ENCODE measurements at places on chromosomes 4 and X.
A peak's percentile ranks its signal among the peaks of the same experiment; 100 is the strongest.

DNA sequence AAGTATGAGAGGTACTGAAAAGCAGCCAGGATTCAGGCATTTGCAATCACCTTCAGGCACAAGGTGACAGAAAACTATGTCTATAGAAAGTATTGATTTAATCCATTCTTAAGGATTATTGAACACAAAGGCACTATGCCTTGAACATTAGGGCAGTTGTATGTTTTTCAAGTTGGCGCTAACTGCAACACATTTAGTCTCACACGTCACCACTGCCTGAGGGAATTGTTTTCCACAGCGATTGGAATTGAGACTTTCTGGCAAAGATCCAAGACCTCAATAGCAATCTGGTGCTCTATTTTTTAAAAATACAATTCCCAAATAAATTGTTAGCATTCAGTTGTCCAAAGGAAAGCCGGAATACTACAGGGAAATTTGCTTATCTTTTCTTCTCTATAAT is 52.7 kb upstream of the FTHL17 start:
- DNase-seq: no peak

DNA sequence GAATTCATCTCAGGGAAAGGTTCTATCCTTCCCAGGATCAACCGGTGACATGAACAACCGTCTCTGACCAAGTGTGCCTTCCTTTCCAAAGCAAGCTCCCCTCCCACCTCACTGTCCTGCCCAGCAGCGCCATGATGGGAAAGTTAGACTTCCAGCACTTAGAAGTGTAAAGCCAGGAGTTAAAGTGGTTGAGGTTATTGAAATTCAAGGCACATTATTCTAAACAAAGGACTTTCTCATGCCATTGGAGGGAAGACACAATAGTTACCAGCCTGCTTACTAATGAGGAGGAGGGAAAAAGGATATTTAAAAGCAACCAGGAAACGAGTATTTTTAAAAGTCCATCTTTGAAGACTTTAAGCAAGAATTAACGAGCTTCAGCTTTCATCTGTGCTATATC is 96.8 kb downstream of the NSUN7 start:
- no peak for DNase-seq

DNA sequence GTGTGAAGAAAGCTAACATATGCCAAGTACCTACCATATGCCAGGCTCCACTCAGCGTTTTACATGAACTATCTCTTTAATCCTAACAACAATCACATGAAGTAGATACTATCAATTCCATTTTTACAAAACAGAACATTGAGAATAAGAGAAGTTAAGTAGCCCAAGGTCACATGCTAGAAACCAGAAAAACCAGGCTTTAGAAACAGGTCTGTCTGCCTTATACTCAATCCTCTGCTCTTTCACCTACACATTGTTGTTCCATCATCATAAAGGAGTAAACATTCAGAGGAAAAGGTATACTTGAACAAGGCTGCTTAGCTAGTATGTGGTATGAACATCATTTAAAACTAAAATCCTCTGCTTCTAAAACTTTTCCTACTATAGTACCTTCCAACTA is 42.1 kb downstream of the WDFY3 start:
- DNase-seq: no peak

GRCh38 chr4:85724791-85725563 is 250.0 kb downstream of the ARHGAP24 start:
- no peak for DNase-seq

GRCh38 chrX:31506360-31506759 is 434.5 kb upstream of the FTHL17 start:
- DNase-seq: no peak

- DNase-seq: no peak
Measured at GRCh38 chrX:23263892-23264291, 70.8 kb upstream of the PTCHD1 start.

DNA sequence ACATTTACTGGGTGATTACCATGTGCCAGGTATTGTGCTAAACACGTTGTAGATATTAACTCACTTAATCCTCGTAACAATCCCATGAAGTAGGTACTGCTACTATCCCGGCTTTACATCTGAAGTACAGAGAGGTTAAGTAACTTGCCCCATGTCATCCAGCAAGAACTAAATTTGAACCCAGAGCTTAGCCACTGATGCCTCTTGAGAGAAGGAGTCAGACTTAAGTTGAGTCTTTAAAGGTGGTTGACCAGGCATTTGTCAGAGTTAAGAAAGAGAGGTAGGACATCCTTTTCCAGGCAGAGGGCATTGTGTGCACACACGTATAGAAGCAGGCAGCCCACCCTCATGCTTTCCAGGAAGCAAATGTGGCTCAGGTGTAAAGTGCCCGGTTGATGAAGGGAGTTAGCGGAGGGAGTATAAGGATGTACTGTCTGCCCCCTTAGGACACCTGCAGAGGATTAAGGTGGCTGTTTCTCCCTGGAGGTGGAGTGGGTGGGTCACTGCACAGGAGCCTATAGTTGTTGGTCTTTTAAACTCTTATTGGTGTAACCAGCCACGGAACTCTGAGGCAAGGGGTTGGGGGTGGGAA is 335 bp upstream of the CD38 start:
- DNase-seq: no peak

DNA sequence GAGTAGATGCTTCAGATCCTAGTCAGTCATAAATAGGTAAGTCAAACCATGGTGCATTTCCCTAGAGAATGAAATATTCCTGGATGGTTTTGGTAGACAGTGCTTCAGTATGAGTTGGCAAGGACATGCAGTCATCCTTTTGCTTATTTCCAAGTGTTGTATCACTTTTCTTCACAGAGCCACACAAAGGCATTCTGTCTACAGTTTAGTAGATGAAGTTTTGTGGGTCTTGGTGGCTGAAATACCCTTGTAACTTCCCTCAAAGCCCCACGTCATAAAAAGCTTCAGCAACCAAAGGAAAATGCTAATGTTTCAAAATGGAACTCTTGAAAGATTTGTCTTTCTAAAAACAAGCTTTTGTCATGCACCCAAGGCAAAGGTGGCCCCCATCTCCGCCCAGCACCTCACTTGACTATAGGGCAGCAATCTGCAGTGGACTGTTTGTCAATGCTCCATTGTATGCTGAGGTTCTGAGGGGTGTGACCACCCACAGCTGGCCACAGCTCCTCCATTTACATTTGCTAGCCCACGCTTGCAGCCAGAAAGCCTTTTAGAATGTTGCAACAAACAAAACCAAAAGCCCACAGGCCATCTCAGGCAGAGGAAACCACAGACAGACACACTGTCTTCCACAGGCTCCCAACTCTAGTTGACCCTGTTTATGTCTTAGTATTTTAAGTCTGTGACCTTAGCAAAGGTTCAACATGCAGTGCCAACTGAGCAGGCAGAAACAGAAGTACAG is 87.1 kb upstream of the FAM9C start:
- DNase-seq: no peak

DNA sequence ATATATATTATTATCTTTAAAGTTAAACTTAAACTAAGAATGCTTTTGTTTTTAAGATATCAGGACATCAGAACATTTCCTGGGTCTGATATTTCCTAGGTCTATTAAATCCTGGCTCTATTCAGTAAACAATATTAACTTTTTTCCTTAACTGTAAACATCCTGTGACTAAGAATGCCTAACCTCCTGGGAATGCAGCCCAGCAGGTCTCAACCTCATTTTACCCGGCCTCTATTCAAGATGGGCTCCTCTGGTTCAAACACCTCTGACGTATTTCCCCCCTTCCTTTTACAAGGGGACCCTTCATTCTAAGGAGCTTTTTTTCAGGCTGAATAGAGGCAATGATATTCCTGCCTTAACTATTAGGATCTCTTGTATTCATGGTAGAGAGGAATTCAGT is 35.8 kb upstream of the DYNLT3 start:
- DNase-seq: no peak

GRCh38 chrX:39442332-39442731 is 641.1 kb downstream of the MID1IP1 start:
- no peak for DNase-seq

GRCh38 chr4:36004204-36004851 is 240.0 kb downstream of the ARAP2 start:
- DNase-seq: no peak

- DNase-seq: no peak
Measured at GRCh38 chr4:147707892-147708672, 23.8 kb upstream of the ARHGAP10 start.

DNA sequence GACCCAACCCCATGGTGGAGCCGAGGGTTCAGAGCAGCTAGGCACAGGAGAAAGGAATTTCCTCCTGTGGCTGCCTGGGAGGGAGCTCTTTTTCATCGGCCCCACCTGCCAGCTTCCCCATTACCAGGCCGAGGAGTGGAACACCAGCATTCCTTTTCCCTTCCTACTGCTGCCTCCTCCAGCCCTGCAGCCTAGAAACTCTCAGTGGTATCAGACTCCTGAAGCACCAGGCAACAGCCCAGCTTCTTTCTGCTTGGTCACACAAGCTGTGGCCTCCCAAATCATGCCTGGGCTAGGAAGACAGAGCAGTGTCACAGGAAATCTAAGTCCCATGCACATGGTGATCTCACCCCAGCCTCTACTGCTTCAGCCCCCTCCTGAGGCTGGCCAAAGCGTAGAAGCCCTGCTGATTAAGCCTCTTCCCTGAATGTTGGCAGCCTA is 30.1 kb downstream of the RTL5 start:
- no peak for DNase-seq

GRCh38 chr4:64781737-64782326 is 372.6 kb upstream of the TECRL start:
- no peak for DNase-seq

DNA sequence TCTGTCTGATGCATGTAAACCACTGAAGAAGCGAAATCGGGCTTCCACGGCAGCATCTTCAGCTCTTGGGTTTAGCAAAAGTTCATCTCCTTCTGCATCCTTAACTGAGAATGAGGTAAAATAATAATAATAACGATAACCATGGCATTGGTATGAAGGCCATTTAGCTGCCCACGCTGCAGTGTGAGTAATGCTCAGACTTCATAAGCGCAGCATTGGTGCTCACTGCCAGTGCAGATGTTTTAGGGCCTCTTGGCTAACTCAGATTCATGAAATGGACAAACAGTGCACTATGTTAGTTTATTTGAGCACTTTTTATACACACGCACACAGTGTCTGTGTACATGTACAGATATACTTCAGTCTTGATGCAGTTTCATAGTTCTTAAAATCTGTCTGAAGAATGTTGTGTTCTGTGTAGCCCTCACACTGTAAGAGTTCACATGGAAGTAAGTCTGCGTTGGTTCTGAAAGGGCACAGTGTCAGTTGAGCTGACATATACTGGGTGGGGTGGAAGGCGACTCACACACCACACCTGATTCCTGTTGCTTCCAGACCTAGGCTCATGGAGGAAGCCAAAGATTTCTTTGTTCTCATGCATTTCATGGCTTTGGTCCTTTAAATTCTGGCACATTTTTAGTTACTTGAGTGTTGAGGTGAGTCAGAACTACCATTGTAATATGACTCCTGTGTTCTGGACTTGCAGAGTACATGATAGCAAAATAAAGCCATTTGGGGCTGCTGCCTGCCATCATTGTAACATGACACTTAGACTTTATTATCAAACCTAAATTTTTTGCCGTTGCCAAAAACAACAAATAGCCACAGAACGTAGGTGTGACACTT is 68.7 kb downstream of the NSD2 start:
- peak; percentile 56 for DNase-seq

- no peak for DNase-seq
Measured at GRCh38 chrX:143648705-143649104, 12.8 kb upstream of the SLITRK4 start.

DNA sequence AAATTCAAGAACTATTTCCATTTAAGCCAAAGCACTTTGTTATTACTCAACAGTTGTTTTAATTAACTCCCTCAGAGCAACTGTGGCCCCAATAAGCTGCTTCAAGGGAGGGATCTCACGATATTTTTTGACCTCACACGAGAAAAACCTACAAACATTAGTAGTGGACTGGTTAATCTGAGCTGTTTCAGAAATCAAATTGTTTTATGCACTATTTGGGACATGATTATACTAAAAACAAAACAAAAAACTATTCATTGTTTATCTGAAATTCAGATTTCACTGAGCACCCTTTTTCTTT is 74.3 kb downstream of the DCHS2 start:
- DNase-seq: no peak

- DNase-seq: peak; percentile 22
Measured at GRCh38 chrX:11239230-11239629, 54.0 kb upstream of the AMELX start.

GRCh38 chr4:8349664-8350236 is 80.2 kb downstream of the HTRA3 start:
- no peak for DNase-seq

GRCh38 chr4:148561467-148561866 is 119.3 kb upstream of the NR3C2 start:
- no peak for DNase-seq

DNA sequence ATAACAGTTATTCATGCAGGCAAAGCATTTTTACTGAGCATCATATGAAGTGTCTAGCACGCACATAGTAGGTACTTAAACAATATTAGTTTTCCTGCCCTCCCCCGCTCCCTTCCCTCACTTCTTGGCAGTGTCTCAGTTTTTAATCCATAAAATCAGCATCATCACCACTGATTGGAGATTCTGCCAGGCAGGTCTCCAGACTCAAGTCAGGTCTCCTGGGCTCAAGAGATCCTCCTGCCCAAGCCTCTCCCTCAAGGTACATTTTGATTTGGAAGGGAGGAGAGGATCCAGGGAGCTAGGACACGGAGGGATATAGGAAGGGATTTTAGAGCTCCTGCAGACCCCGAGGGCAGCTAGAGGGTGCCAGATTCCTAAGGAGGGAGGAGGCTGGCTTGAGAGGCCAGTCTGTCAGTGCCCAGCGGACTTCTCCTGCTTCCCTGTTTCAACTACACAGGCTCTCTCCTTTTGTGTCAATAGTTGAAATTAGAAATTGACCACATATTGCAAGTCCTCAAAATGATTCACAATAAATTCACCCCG is 4.4 kb upstream of the FAT1 start:
- peak; percentile 6 for DNase-seq

GRCh38 chrX:15747626-15748173 is 9.6 kb downstream of the CA5B start:
- no peak for DNase-seq

GRCh38 chr4:12879496-12879895 is 604.6 kb downstream of the RAB28 start:
- DNase-seq: no peak

GRCh38 chrX:97332963-97333362 is 449.3 kb downstream of the RPA4 start:
- no peak for DNase-seq

DNA sequence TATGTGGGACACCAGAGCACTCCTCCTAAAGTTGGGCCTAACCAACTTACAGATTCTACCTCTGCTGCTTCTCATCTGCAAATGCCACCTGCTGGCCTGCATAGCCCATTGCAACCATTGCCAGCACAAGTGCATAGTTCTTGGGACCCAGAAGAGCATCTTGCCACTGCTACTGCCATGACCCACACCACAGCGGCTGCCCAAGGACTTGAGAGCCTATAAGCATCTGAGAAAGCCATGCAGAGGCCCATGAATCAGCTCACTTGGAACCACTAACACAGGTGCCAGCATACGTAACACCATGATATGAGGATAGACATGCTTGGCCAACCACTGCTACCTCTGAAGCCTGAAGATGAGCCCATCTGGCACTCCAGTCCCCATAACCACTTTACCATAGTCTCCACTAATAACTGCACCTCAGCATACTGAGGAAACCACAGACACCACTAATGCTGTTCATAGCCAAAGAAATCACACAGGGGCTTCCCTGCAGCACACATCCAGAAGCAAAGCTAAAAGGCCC is 258.1 kb upstream of the AGTR2 start:
- DNase-seq: no peak

Measured in GM04503 (cell line).